Muscle of arm (tissue), 14 donors: ENCODE measurements at places on chromosomes 11 and 22.
A peak's percentile ranks its signal among the peaks of the same experiment; 100 is the strongest.

- peak; percentile 48 for DNase-seq
Measured at GRCh38 chr11:46246521-46246920, 30.9 kb upstream of the CREB3L1 start.

- DNase-seq = no peak
Measured at GRCh38 chr11:75262436-75262835, 21.9 kb downstream of the TPBGL start.

GRCh38 chr11:197741-198235 lies 4.9 kb downstream of the SCGB1C1 start:
- DNase-seq = no peak

DNA sequence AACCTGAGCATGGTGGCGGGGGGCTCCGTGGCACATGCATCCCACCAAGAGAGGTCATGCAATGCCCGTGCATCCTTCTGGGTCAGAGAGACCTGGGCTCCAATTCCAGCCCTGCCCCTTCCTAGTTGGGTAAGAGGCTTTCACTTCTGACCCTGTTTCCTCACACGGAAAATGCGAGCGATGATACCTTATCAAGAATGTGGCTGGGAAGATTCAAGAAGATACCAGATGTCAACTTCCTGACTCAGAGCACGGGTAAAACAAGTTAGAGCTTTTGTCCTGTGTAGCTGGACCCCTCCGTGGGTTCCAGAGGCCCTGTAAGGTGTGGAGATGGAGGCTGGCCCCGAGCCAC lies 8.7 kb upstream of the DGKZ start:
- no peak for DNase-seq

DNA sequence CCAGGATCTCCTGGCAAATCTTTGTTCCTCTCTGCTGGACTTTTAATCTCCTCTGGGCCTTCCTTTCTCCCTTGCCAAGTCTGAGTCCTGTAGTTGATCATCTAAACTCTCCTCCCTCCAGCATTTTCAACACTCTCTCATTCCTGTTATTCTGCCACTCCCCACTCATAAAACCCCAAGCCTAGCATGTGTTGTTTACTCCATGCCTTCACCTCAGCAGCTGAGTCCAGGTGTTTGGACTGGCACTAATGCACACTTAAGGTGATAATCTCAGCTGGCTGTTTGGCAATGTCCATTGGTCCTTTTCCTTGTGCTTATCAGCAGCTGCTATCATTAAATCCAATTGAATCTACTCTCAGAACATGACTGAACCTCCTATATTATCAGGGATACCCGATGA lies 876.8 kb upstream of the TENM4 start:
- DNase-seq = no peak

DNA sequence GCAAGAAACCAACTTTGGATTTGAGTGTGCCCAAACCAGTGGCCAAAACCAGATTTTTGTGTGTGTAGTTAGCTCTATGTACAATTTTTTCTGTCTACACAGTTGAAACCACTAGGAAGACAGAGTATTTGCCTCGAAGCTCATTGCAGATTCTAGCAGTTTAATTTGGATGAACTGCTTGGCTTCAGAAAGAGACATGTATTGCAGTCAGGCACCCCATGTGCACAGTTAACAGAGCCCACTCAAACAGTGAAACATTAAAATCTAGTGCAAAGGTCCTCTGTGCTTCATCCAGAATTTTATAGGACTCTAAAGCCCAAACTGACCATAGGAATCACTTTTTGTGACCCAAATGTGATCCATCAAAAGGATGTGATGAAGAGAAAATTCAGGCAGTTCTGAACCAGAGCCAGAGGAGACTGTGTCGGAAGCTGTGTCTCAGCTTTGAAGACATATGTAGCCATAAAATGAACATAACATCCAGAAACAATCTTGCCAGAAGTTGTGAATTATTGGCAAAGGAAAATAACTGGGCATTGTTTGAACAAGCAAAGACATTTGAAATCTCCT lies 82.7 kb downstream of the PANX1 start:
- no peak for DNase-seq

DNA sequence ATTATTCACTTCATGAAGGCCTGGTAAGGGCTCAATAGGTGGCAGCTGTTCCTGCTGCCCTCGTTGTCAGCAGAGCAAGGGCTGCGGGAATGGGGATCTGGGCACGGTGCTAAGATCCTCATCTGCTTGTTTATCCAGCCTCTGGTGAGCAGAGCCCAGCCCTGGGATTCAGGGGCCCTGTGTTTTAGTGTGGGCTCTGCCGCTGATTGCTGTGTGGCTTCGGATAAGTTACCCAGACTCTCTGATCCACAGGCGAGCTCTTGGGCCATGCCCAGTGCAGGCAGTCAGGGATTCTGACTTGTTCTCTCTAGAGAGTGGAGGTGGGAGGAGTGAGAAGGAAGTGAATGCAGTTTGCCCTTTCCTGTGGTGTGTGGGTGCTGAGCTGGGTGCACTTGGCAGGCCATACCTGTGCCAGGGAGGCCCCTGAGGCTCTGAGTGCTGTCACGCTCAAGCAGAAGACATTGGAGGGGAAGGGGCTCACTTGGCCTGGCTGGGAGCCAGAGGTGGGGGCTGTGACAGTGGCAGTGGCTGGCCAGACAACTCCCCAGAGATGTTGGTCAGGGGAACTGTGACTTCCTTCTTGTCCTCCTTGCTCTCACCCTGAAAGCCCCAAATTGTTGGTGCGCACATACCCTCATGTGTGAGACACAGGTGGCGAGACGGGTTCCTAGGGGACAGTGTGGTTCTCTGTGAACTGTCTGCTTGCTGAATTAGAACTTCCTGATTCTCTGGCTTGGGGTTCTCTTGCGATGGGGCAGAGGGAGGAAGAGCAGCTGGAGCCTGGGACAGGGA lies 43.7 kb downstream of the CD82 start:
- no peak for DNase-seq

- no peak for DNase-seq
Measured at GRCh38 chr11:64767344-64768299, 7.8 kb upstream of the PYGM start.

DNA sequence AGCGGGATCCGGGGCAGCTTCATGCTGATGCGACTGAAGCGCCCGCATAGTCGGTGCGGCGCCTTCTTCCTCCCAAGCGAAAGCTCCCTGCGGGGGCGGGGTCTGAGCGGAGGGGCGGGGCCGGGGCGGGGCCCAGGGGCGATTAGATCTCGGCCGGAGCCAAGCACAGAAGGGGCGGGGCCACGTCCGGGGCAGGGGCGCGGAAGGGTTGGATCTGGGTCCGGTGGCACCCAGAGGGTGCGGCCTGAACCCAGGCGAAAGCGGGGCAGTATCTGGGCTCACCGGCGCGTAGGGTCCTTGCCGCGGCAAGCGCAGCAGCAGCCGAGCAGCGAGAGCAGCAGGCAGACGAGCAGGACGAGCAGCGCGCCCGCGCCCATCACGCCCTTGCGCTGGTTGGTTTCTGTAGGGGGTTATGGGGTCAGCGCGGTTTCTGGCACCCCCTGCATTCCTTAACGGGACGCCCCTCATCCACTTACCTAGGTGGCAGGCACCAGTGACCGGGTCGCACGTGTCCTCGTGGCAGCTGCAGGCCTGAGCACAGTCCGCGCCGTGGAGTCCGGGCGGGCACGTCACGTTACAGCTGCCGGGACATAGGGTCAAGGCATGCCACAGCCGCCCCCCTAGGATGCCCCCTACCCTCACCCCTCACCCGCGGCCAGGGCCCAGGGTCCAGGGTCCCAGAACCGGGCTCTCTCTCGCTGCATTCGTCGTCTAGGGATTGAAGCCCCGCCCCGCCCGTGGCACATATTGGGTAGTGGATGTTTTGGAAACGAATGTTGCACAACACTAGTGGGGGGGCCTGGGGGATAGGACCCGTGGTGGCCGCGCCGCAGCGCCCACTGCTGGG lies 8.1 kb downstream of the SCARF2 start:
- DNase-seq = no peak

- no peak for DNase-seq
Measured at GRCh38 chr11:114173843-114174242, 114.3 kb downstream of the ZBTB16 start.

DNA sequence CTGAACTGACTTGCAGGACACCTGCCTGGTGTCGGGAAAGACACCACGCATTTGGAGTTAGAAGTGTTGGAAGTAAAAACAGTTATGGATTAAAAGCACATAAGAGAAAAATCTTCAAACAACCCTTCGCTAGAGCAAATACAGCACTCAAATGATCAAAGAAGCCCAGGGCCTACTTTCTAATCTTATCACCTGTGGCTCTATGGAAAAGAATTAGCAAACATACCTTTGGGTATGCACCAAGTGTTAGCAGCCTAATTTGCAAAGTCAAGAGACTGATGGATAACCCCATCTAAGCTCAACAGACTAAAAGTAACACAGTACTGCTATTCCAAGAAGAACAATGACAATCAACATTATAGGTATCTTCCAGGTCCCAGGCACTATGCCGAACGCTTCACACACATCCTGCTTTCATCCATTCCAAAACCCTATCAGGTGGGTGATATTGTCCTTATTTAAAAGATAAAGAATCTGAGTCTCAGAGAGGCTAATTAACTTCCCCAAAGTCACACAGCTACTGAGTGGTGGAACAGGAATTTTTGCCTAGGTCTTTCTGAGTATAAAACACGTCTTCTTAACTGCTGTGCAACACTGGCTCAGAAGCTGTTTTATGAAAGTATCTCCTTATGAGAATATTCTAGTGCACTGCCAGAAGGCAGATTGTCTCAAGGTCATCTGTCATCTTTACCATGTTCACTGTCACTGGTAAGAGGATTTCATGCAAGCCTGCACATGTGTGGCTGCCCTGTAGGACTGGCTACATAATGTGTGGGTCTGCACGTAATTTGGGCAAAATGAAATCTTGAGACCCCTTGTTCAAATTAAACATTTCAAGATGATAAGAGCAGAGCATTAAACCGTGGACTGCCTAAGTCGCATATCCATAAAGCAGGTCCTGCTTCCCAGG lies 16.4 kb downstream of the SLC1A2 start:
- no peak for DNase-seq

GRCh38 chr22:49321477-49322055 lies 506.1 kb downstream of the BRD1 start:
- DNase-seq = no peak

DNA sequence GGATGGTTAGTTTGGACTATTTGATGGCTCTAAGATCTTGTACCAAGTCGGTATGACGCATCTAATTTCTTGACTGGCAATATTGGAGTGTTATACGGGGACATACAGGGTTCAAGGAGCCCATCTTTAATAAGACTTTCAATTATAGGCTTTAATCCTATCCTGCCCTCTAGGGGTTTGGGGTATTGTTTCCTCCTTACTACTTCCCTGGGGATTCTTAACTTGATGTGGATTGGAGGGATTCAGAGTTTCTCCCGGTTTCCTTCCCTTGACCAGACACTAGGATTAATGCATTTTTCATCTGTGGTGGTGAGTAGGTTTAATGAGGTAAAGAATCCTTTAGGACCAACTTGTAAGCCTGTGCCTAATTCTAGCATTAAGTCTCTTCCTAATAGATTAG lies 18.8 kb downstream of the CYP2D6 start:
- no peak for DNase-seq

DNA sequence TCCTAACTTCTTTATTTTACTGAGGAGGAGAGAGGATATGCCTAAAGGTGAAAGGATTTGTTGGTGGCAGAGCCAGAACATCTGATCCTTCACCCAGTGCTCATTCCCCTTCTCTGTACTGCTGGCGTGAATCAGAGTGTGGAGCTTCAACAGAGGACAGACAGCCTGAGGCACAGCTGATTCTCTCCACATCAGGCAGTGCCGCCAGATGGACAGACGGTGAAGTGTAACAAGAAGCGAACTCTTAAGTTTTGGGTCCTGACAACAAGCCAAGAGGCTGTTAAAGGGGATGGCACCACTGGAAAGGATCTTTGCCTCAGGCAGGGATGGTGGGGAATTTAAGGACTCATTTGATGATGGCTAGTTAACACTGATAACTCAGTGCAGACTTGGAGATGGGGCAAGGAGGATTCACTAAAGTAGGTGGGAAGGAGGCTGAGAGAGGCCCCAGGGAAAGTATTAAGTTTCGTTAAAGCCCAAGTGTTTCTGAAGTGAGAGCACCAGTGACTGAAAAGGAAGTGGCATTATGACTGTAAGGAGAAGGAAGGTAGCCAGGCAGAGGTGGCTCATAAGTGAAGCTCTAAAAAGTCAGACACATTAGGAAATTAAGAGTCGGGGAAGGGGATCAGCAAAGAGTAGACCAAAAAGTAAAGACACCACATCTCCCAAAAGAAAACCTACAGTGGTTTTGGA lies 81.3 kb downstream of the CLPB start:
- peak; percentile 54 for DNase-seq
